ENCODE measurements at places on chromosomes 7 and 10.

DNA sequence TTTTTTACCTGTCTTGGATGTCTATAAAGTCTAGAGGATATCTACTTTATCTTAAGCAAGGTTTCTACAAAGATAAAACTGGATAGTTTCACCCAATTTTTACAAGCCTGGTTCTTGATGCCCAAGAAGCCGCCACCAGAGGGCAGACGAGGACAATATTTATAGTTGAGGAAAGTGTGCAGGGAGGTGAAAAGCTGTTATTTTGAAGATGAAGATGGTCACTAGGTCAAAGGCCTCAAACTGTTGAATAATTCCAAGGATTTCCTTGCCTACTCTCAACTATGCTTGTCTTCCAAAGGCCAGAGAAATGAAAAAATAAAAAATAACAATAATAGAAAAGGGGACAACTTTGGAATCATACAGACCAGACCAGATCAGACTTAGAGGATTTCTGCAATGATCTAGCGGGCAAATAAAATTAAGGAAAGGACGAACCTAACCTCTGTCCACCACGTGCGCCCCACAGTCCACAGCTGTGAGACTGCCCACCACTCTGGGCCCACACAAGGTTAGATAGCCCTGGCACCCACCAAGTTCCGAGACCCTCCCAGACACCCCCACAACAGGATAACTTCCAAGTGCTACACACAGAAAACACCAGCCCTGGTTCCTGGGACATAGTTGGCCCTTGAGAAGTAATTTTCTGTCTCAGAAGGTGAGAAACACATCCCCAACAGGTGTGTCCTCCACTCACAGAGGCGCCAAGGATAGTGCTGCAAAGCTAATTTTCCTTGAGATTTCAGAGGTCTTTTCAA, 2.8 kb downstream of the PKD1L1 start:
- DNase-seq: peak; percentile 63

- DNase-seq: no peak
Observed at GRCh38 chr10:1516492-1517165, 220.7 kb downstream of the ADARB2 start.

DNA sequence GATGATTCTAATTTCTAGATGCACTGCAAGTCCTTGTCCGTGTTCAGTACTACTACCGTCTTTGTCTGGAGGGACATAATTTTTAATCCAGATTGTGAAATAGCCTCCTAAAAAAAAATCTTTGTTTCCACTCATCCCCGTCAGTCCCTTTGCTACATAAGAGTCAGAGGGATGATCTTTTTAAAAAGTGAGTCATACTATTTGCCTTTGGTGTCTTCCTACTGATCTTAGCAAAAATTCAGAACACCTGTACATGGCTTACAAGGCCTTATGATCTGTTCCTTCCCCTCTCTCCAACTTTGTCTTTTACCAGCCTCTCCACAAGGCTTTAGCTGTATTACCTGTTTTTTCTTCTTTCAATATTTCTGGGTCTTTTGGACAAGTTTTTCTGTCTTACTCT, 173.5 kb downstream of the MLLT10 start:
- no peak for DNase-seq

GRCh38 chr10:23870651-23871610, 338.0 kb upstream of the KIAA1217 start:
- DNase-seq: no peak

- no peak for DNase-seq
Observed at GRCh38 chr7:130227883-130228575, 20.4 kb downstream of the SSMEM1 start.

DNA sequence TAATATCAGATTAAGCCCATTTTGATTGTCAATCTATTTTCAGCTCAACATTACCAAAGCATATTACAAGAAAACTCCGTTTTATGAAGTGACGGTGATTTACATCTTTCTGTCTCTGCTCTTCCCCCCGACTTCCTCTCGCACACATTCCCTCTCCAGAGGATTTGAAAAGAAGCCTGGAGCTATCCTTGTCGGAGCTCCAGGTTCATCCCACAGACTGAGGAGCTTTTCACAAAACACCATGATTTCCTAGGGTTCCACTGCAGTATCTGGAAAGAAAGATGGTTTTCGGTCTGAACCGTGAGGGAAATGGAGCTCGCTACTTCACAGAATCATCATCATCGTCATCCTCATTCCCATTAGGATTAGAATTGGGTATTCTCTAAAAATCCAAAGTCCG, 655.5 kb upstream of the MGMT start:
- no peak for DNase-seq

- DNase-seq: no peak
Observed at GRCh38 chr7:130475776-130476175, 16.1 kb upstream of the MEST start.

DNA sequence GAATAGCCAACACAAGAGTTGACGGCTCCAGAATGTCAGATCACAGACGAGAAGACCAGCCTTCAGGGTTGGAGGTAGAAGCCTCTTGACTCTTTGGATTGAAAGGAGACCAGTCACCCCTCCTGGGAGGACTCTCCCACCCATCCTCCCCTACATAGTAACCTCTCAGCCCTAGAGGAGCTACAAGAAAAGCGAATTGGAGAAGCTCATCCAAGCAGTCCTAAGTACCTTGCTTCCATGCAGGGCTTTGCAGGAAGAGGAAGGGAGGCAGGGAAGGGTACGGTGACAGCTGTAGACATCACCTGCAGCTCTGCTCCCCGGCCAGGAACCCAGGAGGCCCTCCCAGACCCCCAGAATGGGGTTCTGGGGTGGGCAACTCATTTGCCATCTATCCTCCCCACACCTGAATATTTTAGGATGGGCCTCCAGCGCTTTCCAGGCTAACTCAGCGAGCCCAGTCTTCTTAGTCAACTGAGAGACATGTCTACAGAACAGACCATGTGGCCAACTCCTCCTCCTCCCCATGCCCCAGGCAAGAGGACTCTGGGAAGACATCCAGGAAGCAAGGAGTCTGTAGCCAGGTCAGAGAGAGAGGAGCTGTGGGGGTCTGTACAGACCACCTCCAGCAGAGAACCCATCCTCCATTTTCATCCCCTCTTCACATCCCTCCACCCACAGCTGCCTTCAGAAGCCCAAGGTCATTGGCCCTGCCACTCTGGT, 55.6 kb upstream of the LBX1 start:
- no peak for DNase-seq

DNA sequence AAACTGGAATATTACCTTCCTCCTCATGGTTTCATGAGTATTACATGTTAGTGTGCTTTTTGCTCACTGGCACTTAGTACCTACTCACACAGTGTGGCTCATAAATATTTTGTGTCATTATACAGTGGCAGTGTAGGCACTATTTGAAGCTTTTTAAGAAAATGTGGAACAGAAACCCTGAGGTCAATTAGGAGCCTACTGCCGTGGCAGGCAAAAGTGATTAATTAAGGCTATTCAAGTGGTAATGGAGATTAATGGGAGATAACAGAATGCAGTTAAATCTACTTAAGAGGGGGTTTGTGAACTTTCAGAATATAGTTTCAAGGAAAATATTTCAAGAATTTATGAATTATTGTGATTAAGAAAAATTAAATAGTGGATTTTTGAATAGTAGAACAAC, 277.6 kb downstream of the HGF start:
- DNase-seq: no peak

Measured in stimulated activated CD8-positive, alpha-beta memory T cell treated with anti-CD3 and anti-CD28 coated beads, Interleukin-12 subunit alpha, Interleukin-12 subunit beta, amount 100 ng/mL, for 1 hour (primary cell).